ENCODE measurements at places on chromosomes 2 and 18.

GRCh38 chr2:134647607-134648256 is 71.1 kb downstream of the TMEM163 start:
- no peak for DNase-seq

DNA sequence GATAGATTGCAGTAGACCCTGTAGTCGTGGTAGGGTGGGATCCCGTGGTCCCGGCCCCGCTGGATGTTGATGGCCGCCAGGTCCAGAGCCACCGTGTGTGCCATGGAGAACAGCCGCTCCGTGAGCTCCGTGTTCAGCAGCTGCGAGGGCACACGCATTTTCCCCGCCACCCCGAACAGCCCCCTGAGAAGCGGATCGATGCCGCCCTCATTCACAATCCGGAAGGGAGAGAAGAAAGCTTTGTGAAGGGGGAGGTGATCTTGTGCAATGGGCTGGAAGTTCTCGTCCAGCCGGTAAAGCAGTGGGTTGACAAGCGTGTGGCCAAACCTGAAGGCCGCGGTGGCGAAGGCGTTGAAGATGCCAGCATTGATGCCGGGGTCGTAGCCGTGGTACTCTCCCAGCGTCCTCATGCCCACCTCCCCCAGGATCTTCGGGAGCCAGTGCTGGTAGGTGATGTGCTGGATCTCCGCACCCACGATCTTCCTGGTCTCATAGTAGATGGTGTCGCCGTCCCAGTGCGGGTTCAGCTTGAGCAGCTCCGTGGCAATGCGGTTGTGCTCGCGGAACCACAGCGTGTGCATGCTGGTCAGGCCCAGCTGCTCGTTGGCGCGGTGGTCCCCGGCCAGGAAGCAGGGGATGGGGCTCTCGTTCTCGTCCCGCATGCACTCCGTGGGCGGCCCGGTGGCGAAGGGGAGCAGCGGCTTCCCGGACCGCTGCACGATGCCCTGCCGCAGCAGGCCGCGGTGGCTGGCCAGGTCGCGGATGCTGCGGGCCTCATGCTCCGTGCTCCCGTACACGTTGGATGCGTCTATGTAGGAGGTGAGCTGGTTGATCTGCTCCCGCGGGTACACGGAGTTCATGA is 95.8 kb downstream of the PXDN start:
- no peak for DNase-seq

- DNase-seq, result no peak
Measured at GRCh38 chr18:80023173-80023572, 11.1 kb upstream of the RBFA start.

DNA sequence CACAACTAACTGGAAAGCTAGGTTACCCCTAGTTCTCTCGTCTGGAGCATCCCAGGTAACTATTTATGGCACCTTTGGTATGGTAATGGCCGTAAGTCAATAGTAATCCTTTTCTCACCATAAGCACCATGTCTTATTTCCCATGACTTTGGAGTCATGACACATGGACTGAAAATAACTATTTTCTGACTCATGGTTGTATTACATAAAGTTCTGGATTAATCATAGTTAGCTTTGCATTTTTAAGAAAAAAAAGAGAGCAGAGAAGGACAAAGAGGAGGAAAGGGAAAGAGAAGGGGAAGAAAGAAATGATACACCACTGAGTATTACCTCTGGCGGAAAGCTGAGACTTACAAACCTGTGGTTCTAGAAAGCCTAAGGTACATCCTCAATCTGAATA is 99.3 kb downstream of the BIN1 start:
- DNase-seq, result no peak

DNA sequence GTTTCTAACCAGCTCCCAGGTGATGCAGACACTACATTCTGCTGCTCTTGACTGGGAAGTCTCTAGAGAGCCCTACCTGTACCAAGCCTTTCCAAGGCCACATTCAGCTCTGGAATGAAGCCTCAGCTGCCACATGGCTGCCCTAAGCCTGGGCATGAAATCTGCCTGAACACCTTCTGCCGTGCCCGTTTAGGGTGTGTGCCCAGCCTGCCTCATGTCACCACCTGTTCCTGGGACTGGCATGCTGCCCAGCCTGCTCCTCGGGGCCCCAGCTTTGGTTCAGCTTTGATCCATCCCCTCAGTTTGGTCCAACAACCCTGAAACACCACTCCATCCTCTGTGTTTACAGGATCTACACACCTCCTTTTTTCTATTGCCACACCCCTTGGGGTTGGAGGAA is 210.9 kb downstream of the L3MBTL4 start:
- DNase-seq, result no peak

- no peak for DNase-seq
Measured at GRCh38 chr2:121189011-121189410, 96.0 kb downstream of the TFCP2L1 start.

DNA sequence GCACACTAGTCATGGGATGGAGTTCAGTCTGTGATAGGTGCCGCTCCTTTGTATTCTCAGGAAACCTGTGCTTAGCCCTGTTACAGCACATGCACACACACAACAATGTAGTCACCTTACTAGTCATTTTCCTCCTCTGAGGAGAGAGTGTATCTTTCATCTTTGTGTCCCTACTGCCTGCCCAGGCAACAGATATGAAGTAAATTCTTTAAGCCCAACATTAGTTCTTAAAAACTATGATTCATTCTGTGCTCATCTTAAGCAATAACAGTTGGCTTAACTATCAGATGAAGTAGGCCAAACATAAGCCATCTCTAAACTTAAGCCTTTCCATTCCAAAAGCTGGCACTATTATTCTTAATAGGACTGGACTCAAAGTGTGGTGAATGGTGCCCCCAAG is 186.5 kb downstream of the LNPK start:
- no peak for DNase-seq

GRCh38 chr18:13051950-13052349 is 60.8 kb downstream of the CEP192 start:
- no peak for DNase-seq

GRCh38 chr2:88281302-88282217 is 111.4 kb downstream of the THNSL2 start:
- no peak for DNase-seq

- no peak for DNase-seq
Measured at GRCh38 chr2:151840216-151841046, 12.2 kb upstream of the ARL5A start.

GRCh38 chr2:144650907-144651306 is 131.0 kb upstream of the ZEB2 start:
- DNase-seq, result no peak

- no peak for DNase-seq
Measured at GRCh38 chr2:182814380-182814779, 52.1 kb downstream of the FRZB start.

DNA sequence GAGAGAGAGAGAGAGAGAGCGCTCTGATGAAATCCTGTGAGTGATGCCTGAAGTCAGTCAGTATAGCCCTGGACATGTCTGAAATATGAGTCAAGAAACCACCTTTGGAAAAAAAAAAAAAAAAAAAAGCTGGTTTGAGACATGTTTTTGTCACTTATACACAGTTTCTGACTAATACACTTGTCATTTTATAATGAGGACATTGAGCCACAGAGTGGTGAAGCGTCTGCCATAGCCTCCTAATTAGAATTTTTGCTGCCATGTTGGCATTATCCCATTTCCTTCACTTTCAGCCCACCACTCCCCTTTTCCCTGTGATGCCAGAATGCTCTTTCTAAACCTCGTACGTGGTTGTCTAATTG is 15.7 kb upstream of the MYO3B start:
- DNase-seq, result no peak

- no peak for DNase-seq
Measured at GRCh38 chr2:57333221-57333620, 713.4 kb upstream of the VRK2 start.

GRCh38 chr2:650343-651310 is 26.6 kb downstream of the TMEM18 start:
- no peak for DNase-seq

GRCh38 chr18:12943215-12943614 is 4.6 kb upstream of the SEH1L start:
- no peak for DNase-seq

- no peak for DNase-seq
Measured at GRCh38 chr2:10165282-10165681, 42.7 kb downstream of the RRM2 start.

- DNase-seq, result no peak
Measured at GRCh38 chr2:111952871-111953452, 54.6 kb downstream of the MERTK start.

DNA sequence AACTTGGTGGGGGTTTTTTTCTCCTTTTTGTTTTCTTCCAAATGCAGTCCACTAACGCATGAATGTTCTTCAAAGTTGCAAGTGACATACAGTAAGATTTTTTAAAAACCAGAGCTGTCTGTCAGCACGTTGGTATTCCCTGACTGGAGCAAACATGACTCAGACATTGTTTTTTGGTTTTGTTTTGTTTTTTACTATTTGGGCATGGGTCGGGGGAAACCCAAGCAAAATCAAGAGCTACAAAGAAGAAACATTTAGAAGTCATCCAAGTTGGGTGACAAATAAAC is 726 bp upstream of the CCDC88A start:
- no peak for DNase-seq

GRCh38 chr2:50723286-50723938 is 308.5 kb downstream of the NRXN1 start:
- no peak for DNase-seq

- DNase-seq, result no peak
Measured at GRCh38 chr2:192546565-192546964, 351.8 kb upstream of the TMEFF2 start.

DNA sequence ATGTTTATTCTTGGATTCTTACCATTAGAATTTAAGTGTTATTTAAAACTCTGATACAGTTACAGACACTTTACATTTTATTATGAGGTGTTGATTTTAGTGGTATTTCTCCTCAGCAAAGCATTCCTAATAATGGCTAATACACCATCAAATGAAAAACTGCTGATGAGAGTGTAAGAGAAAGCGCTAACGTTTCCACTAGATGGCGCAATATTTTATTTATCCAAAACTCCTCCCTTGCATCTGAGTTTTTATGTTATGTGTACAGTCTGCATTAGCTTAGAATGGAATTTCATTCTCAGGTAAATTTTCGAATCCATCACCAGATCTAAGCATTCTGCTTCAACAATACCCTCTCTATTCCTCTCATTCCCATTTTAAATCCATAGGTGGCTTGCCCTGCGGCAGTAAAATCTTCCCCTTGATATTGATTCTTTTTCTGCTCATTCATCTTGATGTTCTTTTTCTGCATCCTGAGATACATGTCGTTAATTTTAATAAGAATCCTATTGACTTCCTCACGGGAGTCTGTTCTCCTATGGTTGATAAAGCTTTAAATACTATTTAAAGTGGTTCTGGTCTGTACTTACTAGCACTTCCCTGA is 53.9 kb downstream of the PRKRA start:
- no peak for DNase-seq

- peak; percentile 59 for DNase-seq
Measured at GRCh38 chr2:27703638-27704341, 40.1 kb downstream of the SLC4A1AP start.

DNA sequence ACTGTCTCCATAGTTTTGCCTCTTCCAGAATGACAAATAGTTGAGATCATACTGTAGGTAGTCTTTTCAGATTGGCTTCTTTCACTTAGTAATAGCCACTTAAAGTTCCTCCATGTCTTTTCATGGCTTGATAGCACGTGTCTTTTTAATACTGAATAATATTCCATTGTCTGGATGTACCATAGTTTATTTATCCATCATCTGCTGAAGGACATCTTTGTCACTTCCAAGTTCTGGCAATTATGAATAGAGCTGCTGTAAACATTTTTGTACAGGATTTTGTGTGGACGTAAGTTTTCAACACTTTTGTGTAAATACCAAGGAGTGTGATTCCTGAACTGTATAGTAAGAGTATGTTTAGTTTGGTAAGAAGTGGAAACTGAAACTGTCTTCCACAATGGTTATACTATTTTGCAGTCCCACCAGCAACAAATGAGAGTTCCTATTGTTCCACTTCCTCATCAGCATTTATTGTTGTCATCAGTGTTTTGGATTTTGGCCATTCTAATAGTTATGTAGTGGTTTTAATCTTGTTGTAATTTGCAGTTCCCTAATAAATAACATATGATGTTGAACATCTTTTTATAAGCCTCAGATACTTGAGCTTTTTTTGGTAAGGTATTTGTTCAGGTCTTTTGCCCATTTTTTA is 18.9 kb downstream of the LTBP1 start:
- no peak for DNase-seq

DNA sequence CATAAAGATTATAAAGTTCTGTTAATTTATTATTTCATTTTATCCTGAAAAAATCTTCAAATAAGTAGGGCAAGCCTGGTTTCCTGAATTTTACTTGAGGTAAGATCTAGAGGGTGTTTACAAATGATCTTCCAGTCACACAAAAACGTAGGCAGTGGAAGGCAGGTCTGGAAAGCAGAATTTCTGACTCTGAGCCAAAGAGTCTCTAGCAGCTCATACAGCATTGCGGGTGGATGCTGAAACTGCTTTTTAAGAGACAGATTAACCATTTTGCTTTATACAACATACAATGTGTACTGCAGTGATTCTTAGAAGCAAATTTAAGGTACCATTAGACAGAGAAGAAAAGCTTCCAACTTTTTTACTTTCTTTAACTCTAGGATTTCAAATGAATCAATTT is 117.0 kb downstream of the FTCDNL1 start:
- DNase-seq, result no peak

DNA sequence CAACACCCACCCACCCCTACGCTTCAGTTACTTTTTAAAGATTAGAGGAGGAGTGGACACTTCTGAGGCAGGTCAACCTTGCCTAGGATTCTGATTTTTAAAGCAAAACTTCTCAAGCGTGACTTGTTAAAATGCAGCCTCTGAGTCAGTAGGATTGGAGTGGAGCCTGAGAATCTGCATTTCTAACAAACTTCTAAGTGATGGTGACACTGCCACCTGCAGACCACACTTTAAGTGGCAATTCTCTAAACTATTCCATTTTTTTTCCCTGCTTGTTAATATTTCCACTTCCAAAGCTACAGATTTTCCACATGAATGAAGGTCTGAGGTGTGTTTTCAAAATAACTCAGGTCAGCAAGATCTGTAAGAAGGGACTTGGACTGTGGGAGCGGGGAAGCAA is 171.1 kb upstream of the CCDC150 start:
- DNase-seq, result no peak

- no peak for DNase-seq
Measured at GRCh38 chr2:60898567-60898966, 17.2 kb downstream of the REL start.

DNA sequence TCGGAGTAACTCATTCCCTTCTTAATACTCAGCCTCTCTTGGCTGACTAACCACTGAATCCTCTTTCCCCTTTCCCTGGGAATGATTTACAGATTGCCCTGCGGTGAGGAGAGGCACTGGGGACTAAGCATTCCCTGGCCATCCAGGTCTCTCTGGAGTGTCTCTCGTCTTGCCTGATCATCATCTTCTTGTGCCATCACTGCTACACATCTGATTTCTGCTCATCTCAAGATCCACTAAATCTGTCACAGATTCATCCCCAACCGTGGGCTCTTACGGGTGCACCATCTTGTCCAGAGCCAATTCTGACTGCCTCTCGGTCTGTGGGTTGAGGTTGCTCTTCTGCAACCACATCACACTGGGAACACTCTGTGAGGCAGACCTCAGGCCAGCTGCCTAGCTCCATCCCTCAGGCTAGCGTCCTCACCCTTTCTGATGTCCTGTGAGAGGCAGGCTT is 12.0 kb downstream of the SFTPB start:
- no peak for DNase-seq
